ENCODE measurements at places on chromosomes 2 and 18.

DNA sequence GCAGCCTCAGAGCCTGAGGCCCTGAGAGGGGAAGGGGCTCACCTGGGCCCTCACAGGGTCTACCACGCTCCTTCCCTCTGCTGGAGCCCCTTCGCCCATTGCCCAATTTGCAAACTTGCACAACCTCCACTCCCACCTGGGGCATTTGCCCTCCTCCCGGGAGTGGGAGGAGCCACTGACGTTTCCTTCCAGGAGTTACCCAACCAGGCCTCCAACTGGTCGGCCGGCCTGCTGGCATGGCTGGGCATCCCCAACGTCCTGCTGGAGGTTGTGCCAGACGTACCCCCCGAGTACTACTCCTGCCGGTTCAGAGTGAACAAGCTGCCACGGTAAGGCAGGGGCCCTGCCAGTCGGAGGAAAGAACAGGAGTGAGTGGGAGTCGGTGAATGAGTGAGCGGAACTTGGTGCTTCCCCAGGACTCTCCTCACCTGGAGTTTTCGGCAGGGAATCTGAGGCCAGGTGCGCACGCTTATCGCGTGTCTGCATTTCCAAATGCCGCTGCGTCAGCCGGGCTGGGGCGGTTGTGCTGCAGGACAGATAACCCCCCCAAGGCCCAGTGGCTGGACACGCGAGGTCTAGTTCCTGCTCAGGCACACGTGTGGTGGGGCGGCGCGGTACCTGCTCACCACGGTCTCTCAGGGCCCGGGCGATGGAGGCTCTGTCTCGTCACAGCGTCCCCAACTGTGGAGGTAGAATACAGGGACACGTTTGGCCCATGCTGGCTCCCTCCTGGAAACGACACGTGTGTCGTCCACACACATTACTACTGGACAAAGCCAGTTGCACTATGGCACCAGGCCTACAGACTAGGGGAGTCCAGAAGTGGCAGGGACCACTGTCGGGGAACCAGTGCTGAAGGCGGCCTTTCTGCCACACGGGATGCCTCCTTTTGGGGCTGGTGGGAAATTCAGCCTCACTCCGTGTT lies 11.7 kb downstream of the ANO7 start:
- no peak for DNase-seq

DNA sequence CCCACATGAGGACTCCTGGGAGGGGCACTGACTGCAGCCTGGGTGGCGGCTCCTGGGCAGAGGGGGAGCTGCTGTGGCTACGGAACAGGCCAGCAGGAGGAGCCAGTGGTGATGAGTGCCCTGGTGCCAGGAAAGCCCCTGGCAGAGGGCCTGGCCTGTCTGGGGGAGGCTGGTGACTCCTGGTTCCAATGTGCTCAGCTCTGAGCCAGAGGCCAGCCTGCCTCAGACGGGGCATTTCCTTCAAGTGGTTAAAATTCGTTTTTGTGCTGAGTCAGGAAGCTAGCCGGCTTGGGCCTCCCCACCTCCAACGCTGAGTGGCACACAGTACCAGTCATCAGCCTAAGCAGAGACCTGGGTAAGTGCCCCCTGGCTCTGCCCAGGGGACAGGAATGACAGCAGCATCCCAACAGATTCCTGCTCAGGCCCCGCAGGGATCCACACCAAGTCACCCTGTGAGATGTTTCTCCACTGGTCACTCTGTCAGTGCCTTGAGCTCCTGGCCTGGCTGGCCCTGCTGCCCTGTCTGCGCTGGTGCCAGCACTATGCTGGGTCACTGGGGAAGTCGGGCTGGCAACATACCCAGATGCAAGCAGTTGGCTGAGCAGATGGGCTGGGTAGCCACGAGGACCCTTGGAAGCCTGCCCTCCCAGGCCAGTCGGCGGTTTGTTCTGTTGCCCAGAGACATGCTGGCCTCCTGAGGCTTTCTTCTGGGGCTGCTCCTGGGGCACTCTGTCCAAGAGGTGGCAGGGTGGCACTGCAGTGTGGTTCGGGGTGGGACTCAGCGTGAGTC lies 7.1 kb upstream of the KLF11 start:
- DNase-seq: peak; percentile 39

DNA sequence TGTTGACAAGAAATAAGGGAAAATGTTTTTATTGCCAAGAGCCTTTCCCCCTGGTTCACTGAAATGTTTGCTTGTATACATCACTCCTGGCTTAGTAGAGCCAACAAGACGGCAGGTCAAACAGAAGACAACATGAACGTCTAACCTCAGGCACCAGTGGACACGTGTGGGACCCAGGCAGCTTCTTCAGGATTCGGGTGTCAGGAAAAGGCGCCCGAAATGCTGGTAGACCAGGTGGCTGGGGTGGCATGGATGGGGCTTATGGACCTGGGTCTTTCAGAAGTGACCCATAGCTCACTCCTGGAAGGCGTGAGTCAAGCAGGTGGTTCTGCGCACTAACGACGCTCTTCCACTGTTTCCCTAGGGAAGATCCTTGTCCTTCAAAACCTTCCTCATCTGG lies 23.3 kb upstream of the NFATC1 start:
- DNase-seq: no peak

GRCh38 chr18:52387175-52387574 lies 47.2 kb downstream of the DCC start:
- no peak for DNase-seq

DNA sequence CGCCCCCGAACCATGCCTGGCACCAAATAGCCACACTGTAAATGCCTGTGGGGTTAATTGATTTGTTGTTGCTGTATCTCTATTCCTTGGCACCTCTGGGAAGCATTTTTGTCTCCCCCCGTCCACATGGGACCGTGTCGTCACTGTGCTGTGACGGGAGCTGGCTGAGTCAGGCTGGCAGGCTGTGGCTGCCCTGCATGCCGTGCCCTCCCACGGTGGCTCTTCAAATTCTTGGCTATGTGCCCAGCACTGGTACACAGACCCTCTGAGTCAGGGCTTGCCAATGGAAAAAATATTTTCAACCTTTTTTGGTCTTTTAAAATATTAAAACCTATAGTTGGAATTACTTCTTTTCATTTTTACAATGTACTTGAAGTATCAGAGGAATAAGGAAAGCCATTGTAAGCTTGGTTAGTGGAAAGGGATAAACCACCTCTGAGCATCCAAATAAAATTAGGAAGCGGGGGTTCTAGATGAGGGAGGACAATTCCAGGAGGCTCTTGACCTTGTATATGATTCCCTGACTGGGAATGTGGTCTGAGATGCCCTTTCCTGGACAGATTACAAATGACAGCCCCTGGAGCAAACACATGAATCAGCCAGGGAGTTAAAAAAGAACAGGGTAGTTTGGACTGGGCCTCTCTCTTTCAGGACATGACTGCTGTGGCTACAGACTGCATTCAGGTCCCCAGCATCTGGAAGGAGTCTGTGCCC lies 59.4 kb downstream of the DGKD start:
- DNase-seq: peak; percentile 71

DNA sequence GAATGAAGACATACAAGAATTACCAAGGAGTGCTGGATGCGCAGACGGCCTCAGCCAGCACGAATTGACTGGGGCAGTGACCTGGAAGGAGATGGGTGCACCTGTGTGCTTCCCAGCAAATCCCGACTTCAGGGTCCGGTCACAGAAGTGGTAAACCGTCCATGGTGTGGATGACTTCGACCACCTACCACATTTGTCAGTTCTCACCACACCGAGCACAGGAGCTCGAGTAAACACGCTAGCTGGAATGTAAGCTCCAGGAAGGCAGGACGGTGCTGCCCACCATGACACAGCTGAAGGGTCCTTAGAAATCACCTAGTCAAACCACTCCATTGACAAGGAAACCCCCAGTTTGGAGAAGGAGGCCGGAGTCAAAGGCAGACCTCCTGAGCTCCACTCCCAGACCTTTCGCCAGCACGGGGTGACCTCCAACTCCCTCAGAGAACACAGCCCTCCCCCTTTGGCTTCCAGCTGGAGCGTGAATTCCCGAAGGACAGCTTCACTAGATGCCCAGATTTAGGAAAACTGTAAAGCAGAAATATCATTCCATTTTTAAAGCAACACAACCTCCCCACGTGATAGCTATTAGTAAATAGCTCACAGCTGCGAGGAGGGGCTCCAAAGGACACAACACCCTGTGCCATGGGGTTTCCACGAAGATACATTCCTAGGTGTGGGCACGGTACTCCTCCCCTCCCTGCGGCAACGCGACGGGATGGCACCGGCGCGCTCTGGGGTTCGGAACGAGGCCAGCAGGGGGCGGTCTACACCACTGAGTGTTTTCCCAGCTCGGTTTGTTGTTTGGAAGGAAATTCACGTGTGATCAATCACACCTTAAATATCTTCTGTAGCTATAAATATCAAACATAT lies 34.1 kb upstream of the GNAL start:
- DNase-seq: peak; percentile 14

DNA sequence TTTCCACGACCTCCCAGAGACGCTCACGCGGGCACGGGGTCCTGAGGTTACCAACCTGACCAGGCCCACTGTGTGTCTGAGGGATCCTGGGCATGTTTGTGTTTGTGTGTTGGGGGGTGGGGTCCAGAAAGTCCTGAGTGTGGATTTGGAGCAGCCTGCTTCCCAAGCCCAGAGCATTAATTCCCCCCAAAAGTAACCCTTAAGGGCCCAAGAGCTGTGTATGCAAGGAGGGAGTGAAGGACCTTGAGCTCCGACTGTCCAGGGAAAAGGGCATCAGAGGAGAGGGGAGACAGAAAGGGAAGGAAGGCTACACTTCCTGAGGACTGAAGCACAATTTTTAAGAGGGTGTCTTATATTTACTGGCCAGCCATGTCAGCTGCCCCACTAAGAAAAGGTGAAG lies 5.2 kb upstream of the SIX3 start:
- no peak for DNase-seq

DNA sequence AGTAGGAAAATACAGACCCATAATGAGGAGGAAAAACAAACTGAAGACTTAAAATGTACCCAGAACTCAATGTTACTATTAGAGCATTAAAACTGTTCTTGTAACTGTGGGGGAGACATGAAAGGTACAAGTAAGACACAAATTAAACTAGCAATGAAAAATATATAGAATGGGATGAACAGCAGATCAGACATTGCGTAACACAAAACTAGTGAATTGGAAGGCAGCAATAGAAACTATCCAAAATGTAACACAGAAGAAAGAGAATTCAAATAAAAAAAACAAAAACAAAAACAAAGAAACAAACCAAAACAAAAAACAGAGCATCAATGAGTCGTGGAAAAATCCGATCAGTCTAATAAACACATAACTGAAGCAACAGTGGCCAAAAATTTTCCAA lies 127.1 kb upstream of the CNGA3 start:
- DNase-seq: no peak

- peak; percentile 26 for DNase-seq
These were observed 53.6 kb downstream of the TSHZ1 start for GRCh38 chr18:75264195-75264594.

- DNase-seq: peak; percentile 27
These were observed 32.1 kb downstream of the ATOH8 start for GRCh38 chr2:85785871-85786270.

- peak; percentile 14 for DNase-seq
These were observed 277.7 kb upstream of the HNRNPA3 start for GRCh38 chr2:176934869-176935415.

- peak; percentile 24 for DNase-seq
These were observed 2.4 kb upstream of the PRKD3 start for GRCh38 chr2:37326866-37327634.

- no peak for DNase-seq
These were observed 54.8 kb downstream of the ADI1 start for GRCh38 chr2:3464401-3465005.

GRCh38 chr2:99974682-99975375 lies 167.6 kb downstream of the AFF3 start:
- DNase-seq: no peak

- peak; percentile 7 for DNase-seq
These were observed 141.4 kb downstream of the SNTG2 start for GRCh38 chr2:1091895-1092585.

DNA sequence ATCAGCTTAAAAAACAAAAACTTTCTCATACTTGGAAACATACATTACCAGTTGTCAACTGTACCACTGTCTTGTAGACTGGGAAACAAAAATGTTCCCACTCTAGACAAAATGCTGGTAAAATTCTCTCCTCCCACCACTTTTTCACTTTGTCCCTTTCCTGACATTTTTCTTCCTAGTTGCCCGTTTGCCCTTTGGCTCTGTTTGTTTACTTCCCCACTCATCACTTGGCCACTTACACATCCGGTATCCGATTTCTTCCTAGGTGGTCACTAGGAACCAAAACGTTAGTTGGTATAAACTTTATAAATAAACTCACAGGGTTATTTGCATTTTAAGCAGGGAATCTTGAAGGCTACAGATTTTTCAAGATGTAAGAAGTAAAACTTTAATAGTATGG lies 84.9 kb downstream of the METTL4 start:
- no peak for DNase-seq

DNA sequence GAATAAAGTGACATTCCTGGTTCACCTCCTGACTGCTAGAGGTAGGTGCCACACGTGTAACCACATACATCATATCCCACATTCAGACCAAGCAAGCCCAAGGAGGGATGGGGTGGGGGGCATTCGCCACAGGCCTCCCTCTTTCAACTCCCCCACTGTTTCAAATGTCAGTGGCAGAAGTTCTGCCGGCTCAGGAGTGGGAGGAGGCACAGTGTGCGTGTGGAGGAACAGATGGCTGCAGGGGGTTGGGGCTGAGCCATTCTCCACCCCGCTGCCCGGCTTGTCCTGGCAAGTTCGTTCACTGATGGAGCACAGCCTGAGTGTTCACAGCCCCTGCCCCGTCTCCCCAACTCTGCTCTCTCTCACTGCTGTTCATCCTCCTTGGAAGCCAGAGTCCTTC lies 75.4 kb upstream of the TANC1 start:
- DNase-seq: peak; percentile 26

GRCh38 chr2:160667811-160668210 lies 174.2 kb upstream of the RBMS1 start:
- DNase-seq: no peak

GRCh38 chr2:39020383-39020782 lies 100.5 kb downstream of the SOS1 start:
- no peak for DNase-seq

DNA sequence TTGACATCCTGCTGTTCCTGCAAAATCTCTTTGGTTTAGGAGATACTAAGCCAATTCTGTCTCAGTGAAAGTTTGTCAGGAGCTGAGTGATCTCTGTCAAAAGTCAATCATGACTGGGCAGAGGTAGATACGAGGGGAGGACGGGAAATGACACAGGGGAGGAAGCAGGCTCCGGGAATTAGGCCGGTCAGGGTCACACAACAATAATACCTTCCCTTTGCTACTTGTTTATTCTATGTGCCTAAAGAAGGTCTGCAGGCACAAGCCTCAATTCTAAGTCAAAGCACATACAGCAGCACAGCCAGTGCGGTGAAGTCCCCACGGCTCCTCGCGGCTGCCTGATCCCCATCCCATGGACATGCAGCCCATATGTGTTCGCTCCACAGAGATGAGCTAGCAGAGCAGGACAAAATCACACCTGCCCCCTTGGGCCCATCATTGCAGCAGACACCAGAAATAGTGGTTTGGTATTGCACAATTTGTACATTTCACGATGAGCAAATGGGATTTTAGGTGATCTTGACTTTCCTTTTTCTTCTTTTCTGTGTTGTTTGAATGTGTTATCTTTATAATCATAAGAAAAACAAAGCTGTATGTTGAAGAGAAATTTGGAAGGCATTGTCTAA lies 141.4 kb downstream of the VAPA start:
- DNase-seq: peak; percentile 32
